ENCODE measurements at places on chromosomes 3 and 15.

GRCh38 chr3:105513886-105514285, 147.2 kb downstream of the ALCAM start:
- DNase-seq: no peak

DNA sequence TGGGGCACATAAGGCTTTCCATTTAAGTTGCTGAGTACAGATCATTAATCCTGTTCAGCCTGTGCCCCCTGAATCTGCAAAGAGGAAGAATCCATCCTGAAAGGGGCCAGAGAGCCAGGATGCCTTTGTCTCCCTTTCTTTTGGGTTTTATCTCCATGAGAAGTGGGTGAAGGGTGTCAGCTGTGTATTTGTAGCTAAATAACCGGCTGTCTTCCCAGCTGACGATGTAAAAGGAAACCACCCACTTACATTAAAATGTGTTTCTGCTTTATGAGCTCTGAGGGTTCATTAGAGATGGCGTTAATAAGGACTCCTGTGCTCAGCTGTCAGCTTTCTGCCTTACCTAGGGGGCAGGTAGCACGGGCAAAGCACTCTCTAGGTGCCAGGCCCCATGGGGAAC, 83.4 kb downstream of the SLCO3A1 start:
- no peak for DNase-seq

- DNase-seq: no peak
These were observed 8.0 kb downstream of the CDAN1 start for GRCh38 chr15:42728972-42729371.

DNA sequence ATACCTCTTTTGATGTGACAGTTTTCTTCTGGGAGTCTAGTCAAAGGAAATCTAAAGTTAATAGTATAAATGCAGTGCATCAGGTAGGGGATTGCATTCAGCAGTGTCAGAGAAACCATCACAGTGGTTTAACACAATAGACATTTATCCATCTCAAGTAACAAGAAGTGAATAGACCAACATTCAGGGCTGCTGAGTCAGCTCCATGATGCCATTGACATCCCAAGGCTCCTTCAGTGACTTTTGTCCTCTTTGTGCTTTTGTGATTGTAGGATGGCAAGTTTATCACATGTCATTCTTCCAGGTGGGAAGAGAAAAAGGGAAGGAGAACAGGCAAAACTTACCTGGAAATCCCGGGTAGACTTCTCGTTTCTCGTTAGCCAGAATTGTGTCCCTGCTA, 158.3 kb downstream of the TMEM108 start:
- DNase-seq: no peak

DNA sequence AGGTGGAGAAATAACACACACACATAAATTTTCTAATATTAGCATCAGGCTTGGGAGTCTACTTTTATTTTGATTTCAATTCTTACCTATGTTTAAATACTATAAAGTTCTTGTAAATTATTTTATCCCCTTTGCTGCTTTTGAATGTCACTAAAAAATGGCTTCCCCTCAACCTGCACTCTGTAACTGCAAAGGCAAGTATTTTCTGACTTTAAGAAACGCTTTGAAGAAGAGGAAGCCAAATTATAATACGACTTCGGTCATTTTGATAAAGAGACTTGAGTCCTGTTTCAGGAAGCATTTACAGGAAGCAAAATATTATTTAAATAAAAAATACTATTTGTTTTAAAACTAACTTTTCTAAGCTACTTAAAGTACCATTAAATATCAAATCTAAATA, 627.7 kb upstream of the AGTR1 start:
- no peak for DNase-seq

- DNase-seq: no peak
These were observed 38.7 kb upstream of the ZNF385D start for GRCh38 chr3:21789730-21790129.

GRCh38 chr3:126060613-126061145, 23.2 kb downstream of the SLC41A3 start:
- DNase-seq: no peak

DNA sequence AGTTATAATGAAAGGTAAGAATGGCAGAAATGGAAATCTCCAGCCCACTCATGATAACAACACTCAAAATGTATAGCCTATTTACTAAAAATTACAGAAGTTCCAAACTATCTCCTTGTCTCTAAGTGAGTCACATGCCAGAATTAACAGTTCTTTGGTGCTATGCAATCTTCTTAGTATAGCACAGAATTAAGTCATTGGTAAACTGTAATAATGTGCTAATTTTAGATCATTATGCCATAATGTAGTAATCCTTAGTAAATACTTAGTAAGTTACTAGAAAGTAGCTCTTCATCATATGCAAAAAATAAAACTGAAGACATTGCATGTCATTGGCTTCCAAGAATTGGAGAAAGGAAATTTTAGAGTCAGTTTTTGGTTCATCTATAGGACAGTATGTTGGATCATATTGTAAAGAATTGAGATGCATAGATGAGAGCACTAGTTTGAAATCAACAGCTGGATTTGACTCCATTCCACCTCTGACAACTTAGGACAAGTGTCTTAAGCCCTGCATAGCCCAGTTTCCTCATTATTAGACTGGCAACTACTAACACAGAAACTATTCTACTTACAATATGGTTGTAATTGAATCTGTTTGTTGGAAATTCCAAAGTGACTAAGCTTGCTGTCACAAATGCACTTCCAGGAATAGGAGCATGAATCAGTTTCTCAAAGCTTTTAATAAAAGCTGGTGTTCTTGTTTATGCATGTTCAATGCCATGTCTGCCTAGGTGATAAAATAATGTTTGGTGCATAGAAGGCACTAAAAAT, 40.1 kb upstream of the CD47 start:
- DNase-seq: no peak

DNA sequence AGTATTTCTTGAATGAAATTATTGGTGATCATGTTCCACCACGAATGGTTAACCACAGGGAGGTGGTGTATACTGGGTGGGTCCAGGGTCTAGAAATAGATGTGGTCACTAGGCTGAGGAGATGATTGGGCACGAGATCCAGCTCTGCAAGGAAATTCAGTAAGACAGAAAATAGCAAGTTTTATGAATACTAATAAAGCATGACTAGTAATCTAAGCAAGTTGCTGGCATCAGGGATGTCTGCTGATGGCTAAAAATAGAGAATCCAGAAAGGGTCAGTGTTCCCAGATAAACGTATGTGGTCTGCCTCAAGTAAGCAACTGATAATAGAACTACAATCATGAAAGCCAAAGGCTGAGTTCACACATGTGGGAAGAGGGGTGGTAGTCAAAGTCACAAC, 108.3 kb upstream of the FRMD4B start:
- no peak for DNase-seq

- no peak for DNase-seq
These were observed 5.7 kb upstream of the CHRNA3 start for GRCh38 chr15:78626381-78626995.

DNA sequence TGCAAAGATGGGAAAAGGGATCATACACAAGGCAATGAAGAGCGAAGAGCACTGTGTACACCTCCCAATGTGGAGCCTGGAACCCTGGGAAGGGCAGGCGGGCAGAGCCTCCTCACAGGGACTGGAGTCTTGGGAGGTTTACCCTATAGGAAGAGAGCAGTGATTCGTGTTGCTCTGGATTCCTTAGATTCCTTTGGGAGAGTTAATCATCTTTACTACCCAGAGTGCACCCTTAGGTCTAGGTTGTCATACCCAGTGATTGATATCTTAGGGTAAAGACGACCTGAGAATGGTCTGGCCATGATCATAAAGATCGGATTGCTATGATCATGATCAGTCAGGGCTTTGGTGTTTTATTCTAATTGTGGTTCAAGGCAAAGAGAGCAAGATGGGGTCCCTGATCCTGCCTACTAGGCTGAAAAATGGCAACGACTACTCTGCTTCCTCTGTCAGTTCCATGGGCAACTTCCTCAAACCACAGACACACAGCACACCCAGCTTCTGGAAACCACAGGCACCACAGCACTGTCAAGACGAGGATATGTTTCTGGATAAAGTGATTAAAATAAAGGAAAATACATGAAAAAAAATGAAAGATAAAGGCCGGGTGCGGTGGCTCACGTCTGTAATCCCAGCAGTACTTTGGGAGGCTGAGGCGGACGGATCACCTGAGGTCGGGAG, 20.4 kb upstream of the MAP6D1 start:
- DNase-seq: no peak

DNA sequence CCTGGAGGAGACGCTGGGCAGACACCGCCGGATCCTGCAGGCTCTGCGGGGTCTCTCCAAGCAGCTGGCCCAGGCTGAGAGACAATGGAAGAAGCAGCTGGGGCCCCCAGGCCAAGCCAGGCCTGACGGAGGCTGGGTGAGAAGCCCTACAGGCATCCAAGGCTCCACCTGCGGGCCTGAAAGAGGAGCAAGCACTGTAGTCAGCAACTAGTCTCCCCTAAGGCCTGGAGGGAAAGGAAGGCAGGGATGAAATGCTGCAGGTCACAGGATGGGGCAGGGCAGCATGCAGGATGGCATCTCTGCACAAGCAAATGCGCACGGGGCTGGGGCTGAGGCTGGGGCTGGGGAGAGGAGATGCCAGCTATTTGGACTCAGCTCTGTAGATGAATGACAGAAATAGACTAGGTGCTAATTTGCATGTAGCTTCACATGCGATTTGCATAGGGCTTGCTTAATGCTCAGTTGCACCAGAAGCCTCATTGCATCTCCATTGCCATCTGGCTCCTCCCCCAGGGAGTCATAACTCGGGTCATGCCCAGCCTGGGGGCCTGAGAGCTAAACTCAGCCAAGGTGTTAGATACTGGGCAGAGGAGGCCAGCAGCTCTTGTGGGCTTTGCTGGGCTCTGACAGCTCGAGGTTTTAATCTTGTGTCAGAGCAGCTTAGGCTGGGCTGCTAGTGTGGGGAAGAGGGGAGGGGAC, 5.2 kb upstream of the CPLX3 start:
- no peak for DNase-seq

DNA sequence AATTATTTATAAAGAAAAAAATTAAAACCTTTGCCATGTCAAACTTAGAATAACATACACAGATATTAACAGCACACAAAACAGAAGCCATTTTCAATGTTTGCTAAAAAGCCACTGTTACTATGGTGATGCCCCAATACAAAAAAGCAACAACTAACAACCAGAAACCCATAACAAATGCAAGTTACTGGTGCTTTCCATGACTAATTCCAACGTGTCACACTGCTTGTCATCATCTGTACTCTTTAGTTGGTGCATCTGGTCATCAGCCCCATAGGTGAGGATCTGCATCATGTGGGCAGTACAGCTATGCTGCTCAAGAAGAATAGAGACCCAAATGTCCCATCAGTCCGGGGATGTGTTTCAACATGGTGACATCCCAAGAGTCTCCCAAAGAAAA, 52.8 kb downstream of the ATP8B4 start:
- no peak for DNase-seq

DNA sequence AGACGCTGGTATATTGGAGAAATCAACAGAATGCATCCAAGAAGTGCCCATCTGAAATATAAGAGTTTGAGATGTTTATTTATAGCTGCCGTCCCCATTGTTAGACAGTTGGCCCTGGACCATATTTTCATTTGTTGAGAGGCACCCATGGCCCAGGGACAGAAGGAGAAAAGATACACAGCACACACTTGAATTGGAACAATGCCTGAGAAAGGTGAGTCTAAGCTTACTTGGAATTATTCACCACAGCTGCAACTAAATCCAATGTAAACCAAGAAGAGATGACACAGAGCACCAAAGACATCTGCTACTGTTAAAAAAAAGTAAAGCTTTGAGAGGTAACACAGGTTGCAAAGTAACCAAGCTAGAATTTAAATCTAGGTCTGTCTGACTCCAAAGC, 525.5 kb upstream of the NAALADL2 start:
- no peak for DNase-seq

- no peak for DNase-seq
These were observed 38.6 kb downstream of the EHD4 start for GRCh38 chr15:41933771-41934170.

DNA sequence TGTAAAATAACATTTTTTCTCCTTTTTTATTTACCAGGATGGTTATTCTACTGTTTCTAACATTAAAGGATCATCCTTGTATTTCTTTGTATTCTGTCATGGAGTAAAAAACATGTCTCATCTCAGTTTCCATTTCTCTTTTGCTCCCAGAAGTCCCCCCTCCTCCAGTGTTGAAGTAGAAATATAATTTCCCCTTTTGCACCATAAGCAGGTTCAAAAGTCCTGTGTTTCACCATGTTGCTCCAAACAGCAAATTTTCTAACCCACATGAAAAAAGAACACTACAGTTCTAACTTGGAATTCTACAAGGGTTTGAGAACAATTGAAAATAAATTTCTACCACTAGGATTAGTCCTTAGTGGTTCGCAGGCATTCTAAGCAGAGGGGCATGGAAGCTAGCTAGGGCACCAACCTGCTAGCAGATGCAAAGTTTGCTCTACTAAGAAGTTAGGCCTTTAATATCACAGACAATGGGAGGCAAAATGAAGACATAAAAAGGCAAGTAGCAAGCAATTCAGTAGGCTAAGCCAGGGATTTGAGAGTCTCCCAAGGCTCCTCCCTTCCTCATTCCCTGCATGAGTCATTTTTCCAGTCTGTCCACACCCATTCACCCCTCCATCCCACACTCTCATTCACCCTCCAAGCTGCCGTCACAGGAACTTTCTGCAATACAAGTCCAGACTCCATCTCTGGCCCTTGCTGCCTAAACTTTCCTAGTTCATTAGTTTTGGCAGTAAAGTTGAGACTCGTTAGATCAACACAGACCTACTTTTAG, 2.3 kb upstream of the MBNL1 start:
- no peak for DNase-seq

DNA sequence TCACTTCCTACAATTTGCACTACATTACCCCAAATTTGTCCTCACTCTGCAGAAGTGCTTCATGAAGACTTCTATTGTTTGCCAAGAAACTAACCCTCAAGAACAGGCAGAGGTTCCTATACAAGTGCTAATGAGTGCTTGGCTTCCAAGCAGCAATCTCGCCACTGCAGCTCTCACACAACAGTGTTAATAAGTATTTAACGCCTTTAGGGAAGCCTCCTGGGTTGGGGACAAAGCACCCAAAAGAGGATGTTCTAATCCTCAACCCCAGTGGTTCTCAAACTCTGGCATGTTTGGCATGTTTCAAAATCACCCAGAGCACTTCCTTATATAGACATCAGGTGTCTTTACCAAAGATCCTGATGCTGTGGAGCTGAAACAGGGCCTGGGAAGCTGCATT, 64.6 kb downstream of the ZIC4 start:
- DNase-seq: no peak

DNA sequence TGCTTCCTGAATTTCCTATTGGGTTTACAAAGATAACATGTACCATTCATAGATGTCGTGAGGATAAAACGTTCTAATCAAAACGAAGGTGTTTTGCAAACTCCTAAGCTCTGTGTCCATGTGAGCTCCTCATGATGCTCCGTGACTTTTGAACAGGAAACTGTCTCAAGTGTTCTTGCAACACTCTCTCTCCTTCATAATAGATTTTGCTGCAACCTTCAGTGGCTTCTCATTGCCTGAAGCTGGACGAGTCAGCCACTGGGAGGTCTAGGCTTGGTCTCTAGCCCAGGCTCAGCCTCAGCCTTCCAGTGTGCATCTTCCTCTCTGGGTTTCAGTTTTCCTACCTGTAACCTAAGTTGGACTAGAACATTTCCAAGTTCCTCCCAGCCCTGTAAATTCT, 18.7 kb upstream of the BCL2A1 start:
- no peak for DNase-seq
